Pulmonary artery endothelial cell (primary cell): ENCODE measurements at places on chromosomes 1 and 21. TPM values are rescaled to one million over a fixed set of nuclear protein-coding genes. Genes with fewer than 3 reads are reported as not detected.

Gene SPAG17
- not detected in 2 replicates for total RNA-seq

Gene KRTAP19-3
- total RNA-seq: not detected in 2 replicates

Gene ANKRD45
- total RNA-seq: 0.20 and 0.49 TPM in 2 replicates

Gene HMGN2
- 299 and 333 TPM in 2 replicates for total RNA-seq

Gene SLAMF7
- total RNA-seq: not detected in 2 replicates

Gene SPATA17
- total RNA-seq: 0.07 TPM in 1 of 2 replicates, not detected in the other

Gene LCE1C
- total RNA-seq: not detected in 2 replicates

Gene CR1
- total RNA-seq: not detected in 2 replicates

Gene TRAF5
- total RNA-seq: 14.4 and 14.8 TPM in 2 replicates

Gene KCNT2
- 0.53 and 2.5 TPM in 2 replicates for total RNA-seq

Gene SPRR2A
- not detected in 2 replicates for total RNA-seq

Gene SCP2
- total RNA-seq: 130 and 137 TPM in 2 replicates

Gene C1orf174
- 30.8 and 55.3 TPM in 2 replicates for total RNA-seq

Gene RNU1-1
- total RNA-seq: under 0.01 TPM in 2 replicates

Gene PDPN
- total RNA-seq: not detected in 2 replicates

Gene TNNT2
- total RNA-seq: not detected in 2 replicates

Gene RER1
- total RNA-seq: 88.8 and 97.9 TPM in 2 replicates

Gene POU3F1
- not detected in 2 replicates for total RNA-seq
